ENCODE measurements at places on chromosomes 13 and 19. TPM values are rescaled to one million over a fixed set of nuclear protein-coding genes. Genes with fewer than 3 reads are reported as not detected.

The MPND gene
- total RNA-seq, result 13.0 TPM

The CEACAM19 gene
- total RNA-seq, result 3.1 TPM

The B3GNT8 gene
- total RNA-seq, result 0.87 TPM

The PABPC3 gene
- total RNA-seq, result 0.22 TPM

The IZUMO2 gene
- total RNA-seq, result not detected

The CEACAM3 gene
- not detected for total RNA-seq

The CD79A gene
- 0.33 TPM for total RNA-seq

The WDR88 gene
- total RNA-seq, result 0.71 TPM
